ENCODE measurements at places on chromosomes 5 and 9.

GRCh38 chr5:139796061-139796806 is 626 bp downstream of the PSD2 start:
- peak; percentile 13 for ATAC-seq

- ATAC-seq = no peak
Measured at GRCh38 chr5:62719061-62719720, 140.6 kb downstream of the LRRC70 start.

DNA sequence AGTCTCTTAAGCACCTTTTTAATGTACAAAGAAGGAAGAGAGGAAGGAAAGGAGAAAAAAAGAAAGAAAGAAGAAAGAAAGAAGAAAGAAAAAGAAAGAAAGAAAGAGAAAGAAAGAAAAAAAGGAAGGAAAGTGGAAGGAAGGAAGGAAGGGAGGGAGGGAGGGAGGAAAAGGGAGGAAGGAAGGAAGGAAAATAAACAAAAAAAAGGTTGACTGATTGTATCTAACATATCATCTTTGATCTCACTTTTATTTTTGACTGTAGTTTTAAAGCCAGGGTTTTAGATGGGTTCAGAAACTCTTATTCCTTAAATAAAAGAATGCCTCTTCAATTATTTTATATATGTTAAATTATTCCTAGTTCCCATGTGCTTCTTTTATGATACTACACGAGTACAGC is 794.5 kb downstream of the CDH12 start:
- ATAC-seq = no peak

DNA sequence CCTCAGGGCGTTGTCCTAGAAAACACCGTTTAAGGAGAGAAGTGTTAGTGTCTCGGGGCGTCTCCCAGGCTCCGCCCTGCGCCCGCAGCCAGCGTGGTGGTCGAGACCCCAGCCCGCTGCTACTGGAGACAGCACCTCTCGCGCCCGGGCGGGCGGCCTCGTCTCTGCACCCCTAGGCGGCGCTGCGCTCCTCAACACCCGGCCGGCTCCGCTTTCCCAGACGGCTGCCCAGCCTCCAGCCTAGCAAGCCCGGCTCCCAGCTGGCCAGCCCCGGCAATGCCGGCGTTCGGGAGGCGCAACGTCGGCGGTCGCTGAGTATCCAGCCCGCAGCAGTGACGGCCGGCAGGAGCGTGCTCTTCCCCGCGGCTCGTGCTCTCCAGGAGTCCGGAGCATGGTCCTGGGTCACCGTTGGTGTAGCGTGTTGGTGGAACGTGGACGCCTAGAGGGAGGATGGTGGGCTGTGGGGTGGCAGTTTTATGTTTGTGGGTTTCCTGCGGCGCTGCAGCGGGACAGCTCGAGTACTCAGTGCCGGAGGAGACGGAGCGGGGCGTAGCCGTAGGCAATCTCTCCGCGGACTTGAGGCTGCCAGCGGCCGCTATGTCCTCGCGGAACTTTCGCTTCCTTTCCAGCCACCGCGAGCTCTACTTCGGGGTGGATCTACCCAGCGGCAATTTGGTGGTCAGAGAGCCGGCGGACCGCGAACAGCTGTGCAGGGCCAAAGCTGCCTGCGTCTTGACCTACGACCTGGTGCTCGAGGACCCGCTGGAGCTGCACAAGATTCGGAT is 536 bp downstream of the PCDHAC1 start:
- peak; percentile 98 for ATAC-seq

GRCh38 chr5:174323878-174324281 is 278.4 kb downstream of the NSG2 start:
- ATAC-seq = peak; percentile 55

DNA sequence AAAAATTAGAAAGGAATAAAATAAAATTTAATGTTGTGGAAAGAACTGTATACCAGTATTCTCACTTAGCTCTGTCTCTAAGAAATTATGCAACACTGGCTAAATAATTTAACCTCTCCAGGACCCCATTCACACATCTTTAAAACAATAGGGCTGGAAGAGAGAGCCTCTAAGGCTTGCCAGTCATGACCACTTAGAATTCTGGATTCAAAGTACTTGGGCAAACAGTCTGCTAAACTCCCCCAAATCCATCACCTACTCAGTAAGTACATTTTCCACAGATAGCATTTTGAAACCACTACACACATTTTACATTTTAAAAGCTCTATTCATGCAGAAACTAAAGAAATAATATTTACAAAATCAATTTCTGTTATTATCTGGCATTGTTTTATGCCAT is 291.7 kb downstream of the TMEM167A start:
- no peak for ATAC-seq

- ATAC-seq = no peak
Measured at GRCh38 chr9:90140131-90140818, 502.3 kb downstream of the DIRAS2 start.

DNA sequence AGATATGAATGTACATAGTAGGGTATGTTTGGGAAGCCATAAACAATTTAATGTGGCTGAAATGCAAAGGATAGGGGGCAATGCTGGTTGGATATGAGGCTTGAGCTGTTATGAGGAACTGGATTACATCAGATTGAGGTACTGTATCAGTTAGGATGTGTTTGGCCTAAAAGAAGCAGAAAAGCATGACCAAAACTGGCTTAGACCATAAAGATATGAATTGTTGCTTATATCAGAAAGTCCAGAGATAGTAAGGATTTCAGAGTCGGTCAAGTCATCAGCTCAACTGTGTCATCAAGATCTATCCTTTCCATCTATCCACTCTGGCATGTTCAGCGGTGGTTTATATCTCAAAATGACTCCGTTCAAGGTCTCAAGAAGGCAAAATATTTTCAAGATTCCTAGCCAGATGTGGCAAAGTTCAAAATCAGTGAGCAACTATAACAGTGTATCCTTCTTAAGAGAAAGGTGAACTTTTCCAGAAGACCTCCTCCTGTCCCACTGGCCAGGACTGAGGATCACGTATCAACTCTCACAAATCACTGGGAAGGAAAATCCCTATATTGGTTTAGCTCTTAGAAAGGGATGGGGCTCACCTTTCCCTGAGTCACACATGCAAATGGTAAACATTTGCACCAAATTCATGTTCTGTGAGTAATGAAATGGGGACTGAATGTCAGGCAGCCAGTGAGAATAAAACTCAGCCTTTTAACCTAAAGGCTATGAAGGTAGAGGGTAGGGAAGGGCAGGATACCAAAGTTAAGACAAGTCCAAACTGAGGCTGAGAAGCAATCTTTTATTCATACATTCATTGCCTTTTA is 257.8 kb downstream of the TRIM32 start:
- ATAC-seq = no peak

DNA sequence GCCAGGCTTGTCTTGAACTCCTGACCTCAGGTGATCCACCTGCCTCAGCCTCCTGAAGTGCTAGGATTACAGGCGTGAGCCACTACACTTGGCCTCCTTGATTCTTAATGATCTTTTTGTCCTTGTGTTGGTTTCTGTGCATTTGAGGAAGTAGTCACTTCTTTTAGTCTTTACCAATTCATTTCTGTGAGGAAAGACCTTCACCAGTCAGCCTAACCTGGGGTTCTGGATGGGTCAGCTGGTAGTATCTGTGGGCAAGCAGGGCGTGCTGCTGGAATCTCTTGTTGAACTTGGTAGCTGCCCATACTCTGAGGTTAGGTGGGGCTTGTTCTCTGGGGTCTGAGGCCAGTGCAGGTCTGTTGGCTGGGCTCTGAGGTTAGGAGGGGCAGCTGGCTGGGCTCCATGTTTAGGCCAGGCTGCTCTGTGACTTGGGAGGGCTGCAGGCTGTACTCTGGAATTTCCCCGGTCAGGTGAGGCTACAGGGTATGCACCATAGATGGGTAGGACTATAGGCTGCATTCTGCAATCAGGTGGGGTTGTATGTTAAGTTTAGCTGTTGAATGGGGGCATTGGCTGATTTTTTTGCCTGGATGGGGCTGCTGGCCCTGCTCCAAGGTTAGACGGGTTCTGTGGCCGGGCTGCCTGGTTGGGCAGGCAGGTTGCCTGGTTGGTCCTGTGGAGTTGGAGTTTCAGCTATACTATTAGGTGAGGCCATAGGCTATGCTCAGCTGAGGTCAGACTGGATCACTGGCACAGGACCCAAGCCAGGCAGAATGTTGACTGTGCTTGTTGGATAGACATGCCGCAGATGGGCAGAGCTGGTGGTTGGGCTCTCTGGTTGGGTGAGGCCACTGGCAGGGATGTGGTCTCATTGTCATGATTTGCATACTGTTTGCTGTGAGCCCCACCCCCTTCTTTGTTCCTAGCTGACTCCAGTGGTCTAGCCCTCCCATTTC is 19.2 kb downstream of the UBAP1 start:
- no peak for ATAC-seq

- peak; percentile 55 for ATAC-seq
Measured at GRCh38 chr5:131230406-131230805, 33.4 kb upstream of the CDC42SE2 start.

DNA sequence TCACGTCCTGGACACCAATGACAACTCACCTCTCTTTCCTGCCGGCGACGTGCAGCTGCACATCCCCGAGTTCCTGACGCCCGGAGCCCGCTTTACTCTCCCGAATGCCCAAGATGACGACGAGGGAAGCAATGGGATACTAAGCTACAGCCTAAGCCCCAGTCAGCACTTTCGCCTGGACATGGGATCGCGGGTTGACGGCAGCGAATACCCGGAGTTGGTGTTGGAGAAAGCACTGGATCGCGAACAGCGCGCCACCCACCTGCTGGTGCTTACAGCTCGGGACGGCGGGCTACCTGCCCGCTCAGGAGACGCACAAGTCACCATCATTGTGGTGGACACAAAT is 1.1 kb downstream of the PCDHAC1 start:
- no peak for ATAC-seq

GRCh38 chr9:11417782-11418181 is 805.0 kb upstream of the PTPRD start:
- no peak for ATAC-seq

DNA sequence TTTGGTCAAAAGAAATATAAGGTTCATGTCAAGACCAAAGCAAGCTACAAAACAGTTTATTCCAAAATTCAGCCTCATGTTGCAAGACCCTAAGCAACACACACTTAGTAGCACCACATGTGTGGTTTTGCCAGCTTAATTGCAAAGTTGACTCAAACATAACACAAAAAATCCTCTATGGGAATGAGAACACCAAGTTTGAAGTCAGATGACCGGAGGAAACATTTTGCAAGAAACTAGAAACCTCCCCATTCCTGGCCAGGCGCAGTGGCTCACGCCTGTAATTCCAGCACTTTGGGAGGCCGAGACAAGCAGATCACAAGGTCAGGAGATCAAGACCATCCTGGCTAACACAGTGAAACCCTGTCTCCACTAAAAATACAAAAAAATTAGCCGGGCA is 261.8 kb downstream of the EBF1 start:
- no peak for ATAC-seq

GRCh38 chr9:130665029-130665430 is 636 bp downstream of the PRDM12 start:
- no peak for ATAC-seq

GRCh38 chr9:109134167-109134578 is 14.4 kb upstream of the TMEM245 start:
- no peak for ATAC-seq

DNA sequence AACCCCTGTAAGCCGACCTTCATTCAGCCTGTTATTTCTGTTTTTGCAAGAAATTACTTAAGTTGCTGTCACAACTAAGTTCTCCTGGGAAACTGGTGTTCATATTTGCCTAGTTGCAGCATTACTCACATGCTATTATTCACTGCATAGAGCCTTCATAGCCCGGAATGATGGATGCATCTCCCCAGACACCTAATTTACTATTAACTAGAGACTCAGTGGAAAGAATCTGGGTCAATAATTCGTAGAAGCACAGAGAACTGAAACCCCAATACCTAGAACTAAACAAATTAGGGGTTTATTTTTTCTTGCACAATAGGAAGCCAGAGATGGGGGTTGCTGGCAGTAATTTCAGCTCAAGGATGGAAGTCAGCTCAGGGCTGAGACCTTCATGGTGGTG is 45.7 kb upstream of the FAM170A start:
- ATAC-seq = no peak

DNA sequence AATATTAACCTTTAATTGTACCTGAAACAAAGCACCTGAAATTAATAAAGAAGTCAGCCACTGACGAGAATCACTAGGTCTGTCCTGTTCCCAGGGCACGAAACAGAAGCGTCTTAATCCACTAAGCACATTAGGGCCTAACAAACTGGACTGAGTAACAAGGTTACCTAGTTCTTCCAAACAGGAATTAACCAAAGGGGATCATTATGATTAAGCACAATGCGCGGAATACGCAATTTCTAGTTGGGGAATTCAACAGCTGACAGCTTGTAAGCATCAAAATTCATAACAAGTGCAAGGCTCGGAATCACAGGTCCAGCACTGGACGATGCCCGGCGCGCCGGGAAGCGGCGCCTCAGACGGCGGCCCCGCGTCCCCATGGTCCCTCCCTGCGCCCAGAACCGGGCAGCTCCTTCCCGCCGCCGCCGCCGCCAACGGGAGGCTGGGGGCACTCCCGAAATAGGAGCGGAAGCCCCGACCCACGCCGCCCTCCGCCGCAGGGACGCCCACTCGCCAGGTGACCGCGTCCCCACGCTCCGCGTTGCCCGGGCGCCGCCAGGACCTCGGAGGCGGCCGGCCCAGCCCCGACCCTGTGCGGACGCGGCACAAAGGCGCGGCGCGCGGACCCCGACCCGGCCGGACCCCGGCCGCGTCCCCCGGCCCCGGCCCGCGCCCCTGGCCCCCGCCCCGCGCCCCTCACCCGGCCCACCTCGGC is 898 bp downstream of the CAMSAP1 start:
- ATAC-seq = peak; percentile 50

DNA sequence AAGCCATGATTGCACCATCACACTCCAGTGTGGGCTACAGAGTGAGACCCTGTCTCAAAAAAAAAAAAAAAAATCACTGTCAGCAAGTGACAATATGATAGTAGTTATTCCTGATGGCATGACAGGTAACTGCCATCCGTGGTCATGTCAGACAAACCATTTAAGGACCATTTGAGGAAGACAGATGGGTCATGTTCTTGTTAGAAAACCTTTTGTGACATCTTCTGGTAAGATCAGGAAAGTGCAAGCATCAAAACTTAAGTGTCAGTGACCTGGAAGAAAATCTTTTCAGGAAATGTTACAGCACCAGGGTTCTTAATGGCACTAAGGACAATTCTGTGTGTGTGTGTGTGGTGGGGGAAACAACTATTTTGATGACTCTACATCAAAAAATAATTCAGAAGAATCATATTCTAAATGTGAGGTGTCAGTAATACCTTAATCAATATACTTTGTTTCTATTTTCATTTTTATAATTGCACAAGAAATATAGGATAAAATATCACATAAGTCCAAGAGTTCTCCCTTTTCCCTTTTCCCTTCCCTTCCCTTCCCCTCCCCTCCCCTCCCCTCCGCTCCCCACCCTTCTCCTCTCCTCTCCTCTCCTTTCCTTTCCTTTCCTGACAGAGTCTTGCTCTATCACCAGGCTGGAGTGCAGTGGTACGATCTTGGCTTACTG is 17.8 kb downstream of the SLC38A9 start:
- ATAC-seq = peak; percentile 64

- no peak for ATAC-seq
Measured at GRCh38 chr5:174665347-174665746, 59.0 kb upstream of the MSX2 start.

- no peak for ATAC-seq
Measured at GRCh38 chr5:157282150-157282549, 16.2 kb downstream of the CYFIP2 start.

Data from SK-N-SH treated with all-trans-retinoic acid at 6 μM for 48 hours (cell line).